ENCODE measurements at places on chromosomes 6 and 20.

GRCh38 chr20:51487565-51488268, 54.8 kb downstream of the NFATC2 start:
- no peak for DNase-seq

GRCh38 chr20:45282700-45283550, 23.7 kb upstream of the RBPJL start:
- no peak for DNase-seq

DNA sequence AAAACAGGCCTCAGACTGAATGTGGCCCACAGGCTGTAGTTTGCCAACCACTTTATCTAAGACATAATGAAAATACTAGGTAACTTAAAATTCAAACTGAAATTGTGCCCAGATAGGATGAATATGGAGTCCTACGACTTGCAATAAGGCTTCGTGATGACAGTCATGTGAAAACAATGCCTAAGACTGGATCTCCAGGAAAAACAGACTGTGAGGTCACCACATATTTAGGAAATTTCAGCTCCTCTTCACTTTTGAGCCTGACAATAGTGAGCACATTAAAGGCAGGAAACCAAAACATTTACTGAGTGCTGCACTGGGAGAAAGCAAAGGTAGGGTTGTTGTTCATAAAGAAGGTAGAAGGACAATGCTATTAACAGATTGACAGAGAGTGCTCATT, 50.0 kb downstream of the RTN4IP1 start:
- DNase-seq: no peak

DNA sequence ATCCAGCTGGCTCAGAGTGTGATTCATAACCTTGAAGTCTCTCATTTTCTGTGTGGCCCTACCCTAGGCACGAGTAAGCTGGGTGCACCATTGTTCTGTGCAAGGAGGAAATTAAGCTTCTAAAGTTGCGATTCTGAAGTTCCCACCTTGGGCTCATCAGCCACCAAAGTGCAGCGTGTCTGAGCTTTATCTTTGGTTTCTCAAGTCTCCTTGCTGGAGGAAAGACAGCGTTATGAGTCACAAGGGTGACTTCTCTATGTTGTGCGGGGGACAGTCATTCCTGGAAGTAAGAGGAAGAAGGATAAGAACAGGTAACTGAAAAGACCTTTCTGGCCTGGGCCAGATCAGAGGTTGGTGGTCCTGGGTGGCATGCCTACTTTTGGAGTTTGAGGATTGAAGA, 16.8 kb downstream of the MRAP2 start:
- no peak for DNase-seq

GRCh38 chr20:63568986-63569949, 4.8 kb downstream of the HELZ2 start:
- DNase-seq: no peak

DNA sequence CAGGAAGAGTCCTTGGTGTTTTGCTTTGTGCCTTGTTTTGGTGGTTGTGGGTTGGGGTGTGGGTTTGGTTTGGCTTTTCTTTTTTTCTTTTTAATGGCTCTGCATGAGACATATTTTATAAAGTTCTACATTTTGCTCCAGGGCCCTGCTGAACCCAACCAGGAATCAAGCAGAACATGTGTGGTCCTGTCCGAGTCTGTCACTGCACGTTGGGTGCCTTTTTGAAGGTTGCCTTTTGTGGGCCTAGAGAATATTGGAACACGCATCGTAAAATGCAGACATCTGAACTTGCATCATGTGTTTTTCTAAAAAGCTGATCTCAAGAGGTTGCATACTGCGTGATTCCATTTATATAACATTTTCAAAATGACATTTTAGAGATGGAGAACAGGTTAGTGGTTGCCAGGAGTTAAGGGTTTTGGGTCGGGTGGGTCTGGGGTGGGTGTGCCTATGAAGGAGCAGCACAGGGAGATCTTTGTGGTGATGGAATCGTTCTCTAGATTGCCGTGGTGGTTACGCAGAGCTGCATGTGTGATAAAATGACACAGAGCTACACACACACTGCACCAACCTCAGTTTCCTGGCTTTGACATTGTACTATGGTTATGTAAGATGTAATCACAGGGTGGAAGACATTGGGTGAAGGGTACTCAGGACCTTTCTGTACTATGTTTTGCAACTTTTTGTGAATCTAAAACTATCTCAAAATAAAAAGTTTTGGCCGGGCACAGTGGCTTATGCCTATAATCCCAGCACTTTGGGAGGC, 80.2 kb downstream of the EYA2 start:
- DNase-seq: no peak

DNA sequence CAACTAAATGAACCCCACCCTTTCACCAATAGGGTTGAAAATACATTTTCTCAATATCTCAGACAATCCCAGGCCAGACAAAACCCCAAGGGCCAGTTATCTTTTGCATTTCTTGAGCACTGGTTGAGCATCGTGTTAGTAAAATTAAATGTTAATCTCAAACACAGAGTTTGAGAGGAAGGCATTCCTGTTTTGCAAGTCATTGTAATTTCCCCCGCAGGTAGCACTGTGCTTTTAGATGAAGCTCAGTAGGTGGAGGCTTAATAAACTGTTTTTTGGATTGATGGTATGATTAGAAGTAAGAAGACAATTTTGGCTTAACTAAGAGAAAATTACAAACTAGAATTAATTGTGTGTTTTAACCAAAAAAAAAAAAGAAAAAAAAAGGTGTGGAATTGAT, 998.6 kb upstream of the FLRT3 start:
- DNase-seq: no peak

DNA sequence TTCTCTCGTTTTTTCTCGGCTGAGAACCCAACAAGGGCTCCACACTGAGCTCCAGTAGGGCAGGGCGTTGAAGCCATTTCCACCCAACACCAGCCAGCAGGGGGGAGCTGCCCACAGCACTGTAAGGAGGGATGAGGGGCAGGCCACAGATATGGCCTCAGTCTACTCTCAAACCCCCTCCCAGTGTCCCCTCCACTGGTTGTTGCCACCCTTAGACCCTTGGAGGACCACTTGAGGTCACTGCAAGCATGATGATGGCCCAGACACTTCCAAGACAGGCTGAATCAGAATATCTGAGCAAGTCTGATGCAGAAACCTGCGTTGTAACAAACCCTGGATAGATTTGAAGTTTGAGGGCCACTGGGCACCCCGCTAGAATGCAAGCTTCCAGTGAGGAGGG, 217.0 kb upstream of the CST7 start:
- no peak for DNase-seq

DNA sequence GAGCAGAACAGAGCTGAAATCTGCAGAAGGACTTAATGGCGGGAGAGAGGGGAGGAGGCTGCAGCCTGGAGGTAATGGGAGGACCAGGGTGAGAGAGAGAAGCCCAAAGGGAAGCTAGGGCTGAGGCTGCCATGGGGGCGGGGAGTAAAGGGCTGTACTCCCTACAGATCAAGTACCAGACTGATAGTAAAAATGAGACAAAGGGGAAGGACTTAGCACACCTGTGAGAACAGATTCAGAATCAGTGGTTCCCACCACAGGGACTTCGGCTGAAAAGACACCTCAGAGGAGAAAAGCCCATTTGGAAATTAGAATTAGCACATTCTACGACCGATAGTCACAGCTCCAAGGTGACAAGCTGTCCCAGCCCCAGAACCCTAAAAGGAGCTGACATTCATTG, 6.4 kb upstream of the TBXT start:
- no peak for DNase-seq
